ENCODE measurements at places on chromosomes 3 and 15.
A peak's percentile ranks its signal among the peaks of the same experiment; 100 is the strongest.

DNA sequence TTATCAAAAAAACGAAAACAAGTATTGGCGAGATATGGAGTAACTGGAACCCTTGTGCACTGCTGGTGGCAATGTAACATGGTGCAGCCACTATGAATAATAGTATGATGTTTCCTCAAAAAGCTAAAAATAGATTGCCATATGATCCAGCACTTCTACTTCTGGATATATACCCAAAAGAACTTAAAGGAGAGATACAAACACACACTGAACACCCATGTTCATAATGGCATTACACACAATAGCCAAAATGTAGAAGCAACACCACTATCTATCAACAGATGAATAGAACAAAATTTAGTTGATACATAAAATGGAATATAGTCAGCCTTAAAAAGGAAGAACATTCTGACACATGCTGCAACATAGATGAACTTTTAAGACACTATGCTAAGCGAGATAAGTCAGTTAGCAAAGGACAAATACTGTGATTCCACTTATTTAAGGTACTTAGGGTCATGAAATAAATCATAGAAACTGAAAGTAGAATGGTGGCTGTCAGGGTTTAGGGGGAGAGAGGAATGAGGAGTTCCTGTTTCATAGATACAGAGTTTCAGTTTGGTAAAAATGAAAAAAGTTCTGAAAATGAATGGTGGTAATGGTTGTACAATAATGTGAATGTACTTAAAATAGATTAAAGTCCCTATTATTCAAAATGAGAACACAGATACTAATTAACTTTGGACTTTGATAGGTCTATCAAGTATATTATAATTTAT is 59.4 kb upstream of the IMPG2 start:
- no peak for DNase-seq

GRCh38 chr3:169334991-169335390 is 328.5 kb downstream of the MECOM start:
- DNase-seq: no peak

- DNase-seq: no peak
These were observed 171.6 kb upstream of the NR2F2 start for GRCh38 chr15:96158938-96159337.

DNA sequence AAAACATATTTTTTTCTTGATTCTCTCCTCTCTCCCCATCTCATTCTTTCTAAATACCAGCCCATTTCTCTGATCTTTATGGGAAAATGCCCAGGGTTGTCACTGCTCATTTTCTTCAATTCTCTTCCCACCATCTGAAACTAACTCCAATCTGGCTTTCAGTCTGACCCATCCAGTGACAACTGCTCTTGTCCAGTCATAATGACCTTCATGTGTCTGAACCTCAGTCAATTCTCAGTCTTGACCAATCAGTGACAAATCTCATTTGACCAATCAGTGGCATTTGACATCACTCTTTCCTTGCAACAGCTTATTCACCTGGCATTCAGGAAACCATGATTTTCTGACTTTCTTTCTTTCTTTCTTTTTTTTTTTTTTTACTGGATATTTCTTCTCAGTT is 15.1 kb downstream of the VEPH1 start:
- no peak for DNase-seq

DNA sequence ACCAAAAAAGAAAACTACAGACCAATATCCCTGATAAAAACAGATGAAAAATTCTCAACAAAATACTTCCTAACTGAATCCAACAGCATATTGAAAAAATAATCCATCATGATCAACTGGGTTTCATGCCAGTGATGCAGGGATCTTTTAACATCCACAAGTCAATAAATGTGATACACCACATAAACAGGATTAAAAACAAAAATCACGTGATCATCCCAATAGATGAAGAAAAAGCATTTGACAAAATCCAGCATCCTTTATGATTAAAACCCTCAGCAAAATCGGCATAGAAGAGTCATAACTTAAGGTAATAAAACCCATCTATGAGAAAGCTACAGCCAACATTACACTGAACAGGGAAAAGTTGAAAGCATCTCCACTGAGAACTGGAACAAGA is 107.5 kb downstream of the DCLK3 start:
- DNase-seq: no peak

- no peak for DNase-seq
These were observed 3.3 kb downstream of the SRGAP3 start for GRCh38 chr3:9246189-9246588.

DNA sequence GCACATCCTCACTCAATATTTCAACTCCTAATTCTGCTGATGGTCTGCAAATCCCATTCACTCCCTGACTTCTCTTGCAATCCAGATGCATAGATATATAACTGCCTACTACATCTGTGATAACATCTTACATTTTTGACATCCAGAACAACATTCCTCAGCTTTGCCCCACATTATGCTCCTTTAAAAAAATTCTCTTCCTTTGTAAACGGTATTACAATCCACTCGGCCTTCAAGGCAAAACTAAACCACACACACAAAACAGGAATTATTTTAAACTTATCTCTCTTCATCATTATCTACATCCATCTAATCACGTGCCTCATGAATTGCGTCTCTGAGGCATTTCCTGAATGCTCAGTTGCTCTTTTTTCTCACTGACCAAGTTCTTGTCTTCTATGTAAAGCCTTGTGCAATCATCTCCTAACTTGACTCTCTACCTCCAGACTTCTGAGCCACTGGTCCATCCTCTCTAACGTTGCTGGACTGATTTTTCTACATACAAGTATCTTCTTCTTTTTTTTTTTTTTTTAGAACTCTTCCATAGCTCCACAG is 117.0 kb downstream of the SATB1 start:
- DNase-seq: no peak

GRCh38 chr3:108838436-108838835 is 15.8 kb downstream of the TRAT1 start:
- DNase-seq: no peak

- no peak for DNase-seq
These were observed 155.6 kb upstream of the GOLIM4 start for GRCh38 chr3:168251371-168251770.

DNA sequence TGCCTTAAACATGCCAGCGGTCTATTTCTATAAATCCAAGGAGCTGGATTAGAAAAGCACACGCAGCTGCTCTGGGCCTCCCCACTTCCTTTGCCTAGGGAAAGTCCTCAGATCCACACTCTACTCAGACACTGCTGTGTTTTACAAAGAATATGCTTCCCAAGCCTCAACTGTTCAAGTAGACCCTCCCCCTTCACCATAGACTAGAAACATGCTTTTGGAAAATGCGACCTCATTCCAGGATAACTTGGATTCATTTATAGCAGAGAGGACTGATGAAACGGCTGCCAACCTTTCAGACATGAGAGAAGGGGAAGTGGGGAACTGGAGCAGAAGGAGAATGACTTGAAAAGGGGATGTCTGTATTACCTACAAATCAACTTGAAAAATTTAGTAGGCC is 64.0 kb downstream of the P3H2 start:
- no peak for DNase-seq

DNA sequence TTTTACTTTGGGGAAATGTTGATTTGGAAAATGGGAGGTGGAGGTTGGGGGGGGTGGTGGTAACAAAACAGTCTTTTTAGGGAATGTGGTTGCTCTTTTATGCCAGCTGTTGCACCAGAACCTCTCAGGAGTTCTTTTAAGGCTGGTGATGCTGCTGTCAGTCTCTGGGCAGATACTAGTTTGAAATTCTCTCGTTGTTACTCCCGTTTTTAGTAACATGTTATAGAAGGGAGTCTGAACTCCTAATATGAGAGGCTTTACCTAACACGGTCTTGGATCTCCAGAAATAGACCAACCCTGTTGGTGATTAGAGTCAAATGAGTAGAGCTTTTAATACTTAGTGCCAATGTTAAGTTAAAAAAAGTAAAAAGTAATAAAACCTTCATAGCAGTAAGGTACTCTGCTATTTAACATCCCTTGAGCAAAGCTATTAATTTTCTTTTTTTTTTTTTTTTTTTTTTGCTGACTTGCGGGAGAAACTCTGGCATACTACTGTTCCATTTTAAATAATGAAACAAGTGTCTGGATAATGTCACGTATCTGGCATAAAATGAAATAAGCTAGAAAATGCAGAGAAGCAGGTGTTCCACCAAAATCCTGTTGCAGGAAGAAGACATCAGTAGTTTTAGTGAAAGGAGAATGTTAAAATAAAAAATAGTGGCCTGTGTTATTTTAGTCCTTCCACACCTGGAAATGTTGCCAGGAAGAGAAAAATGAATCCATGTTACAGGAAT is 156.7 kb downstream of the CACNA1D start:
- no peak for DNase-seq

DNA sequence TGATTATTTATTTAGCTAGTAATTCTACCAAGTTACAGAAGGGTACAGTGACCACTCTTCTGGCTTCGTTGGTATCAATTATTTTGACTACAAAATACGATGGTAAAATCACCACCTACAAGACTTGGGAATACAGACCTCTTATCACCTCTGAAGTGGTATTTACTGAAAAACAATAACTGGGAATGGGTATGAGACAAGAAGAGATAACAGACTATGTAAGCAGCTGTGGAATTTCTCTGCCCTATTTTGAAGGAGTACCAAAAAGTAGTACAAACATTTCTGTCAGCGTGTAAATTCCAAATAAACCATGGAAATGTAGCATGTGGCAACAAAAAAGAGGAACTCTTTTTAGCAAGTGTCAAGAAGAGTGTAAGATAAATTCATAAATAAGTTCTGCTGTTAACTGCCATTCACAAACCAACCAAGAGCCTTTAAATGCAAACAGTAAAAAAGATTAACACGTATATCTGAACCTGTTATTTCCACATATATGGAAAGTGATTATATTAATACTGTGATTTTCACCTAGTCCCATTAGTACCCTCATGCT is 77.0 kb upstream of the SLC12A8 start:
- no peak for DNase-seq

DNA sequence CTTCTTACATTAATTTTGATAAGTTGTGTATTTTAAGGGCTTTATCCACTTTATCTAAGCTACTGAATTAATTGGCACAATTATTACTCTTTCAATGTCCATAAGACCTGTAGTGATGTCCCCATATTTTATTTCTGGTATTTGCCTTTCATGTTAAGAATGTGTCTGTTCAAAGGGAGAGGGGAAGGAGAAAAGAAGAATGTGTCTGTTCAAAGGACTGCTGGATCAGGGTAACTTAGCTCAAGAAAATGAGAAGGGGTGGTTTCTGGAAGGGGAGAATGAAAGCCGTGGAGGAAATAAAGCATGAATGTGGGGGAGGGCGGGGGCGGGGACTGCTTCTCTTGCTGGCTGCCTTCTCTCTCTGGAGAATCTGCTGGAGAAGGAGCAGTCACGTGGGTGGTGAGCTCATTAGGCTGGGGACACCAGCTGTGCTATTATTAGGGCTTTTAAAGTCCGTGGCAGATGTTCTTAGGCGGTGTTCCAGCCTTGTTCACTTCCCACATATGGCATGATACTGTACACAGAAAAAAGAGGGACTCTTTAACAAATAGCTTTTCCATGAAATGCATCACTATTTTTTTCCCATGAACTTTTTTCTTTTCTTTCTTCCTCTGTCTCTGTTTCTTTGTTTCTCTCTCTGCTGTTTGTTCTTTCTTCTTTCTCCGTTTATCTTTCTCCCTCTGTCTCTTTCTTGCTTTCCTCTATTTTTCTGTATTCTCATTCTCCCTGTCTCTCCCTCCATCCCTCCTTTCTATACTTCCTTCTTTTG is 63.7 kb upstream of the ULK4 start:
- peak; percentile 5 for DNase-seq

- no peak for DNase-seq
These were observed 35.6 kb upstream of the FGF7 start for GRCh38 chr15:49387471-49387870.

GRCh38 chr3:37323494-37323893 is 149.1 kb upstream of the LRRFIP2 start:
- no peak for DNase-seq

GRCh38 chr3:125048282-125048681 is 7.5 kb downstream of the HEG1 start:
- DNase-seq: no peak

DNA sequence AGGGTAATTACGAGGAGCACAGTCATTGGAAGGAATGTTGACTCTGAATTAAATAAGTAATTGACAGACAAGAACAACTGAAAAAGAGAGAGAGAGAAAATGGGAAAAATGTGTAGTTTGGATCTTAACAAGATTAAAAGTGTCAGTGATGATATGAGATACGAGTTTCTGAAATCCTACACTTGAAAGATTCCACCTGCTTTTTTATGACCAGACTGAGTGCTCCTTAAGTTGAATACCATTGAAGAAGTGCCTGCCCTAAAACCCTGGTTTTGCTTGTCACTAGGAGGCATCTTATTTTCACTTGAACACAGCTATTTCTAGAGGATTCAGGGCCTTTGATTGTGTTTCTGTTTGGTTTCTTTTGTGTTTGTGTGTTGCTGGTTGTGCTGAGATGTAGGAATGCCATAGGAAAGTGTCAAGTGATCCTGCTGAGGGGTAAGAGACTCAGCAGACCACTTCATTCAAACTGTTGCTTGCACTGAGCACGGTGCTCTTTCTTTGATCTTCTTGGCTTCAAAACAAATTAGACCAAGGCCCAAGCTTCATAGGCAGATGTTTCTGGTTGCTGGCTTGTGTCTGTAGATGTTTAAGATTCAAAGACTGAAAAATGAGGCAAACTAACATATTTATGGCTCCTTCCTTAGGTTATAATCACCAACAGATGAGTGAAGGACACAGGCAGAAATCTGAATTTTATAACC is 17.2 kb upstream of the ABHD10 start:
- no peak for DNase-seq

GRCh38 chr15:29102911-29103823 is 166.5 kb downstream of the NSMCE3 start:
- DNase-seq: no peak

DNA sequence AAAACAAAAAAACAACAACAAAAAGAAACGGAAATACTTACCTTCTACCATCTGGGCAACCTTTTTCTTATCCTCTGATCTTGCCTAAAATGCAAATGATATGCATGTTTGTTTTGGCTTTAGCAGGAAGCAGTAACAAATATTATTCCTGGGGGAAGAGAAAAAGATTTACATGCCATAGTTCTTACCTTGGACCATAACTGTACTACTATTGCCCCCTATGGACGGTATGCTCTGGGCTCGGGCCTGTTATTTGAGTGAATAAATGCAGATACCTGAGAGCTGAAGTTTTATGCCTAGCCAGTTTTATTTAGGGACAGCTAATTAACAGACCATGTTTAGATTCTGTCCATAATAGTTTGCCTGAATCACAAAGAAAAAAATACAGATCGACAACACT is 12.6 kb upstream of the STARD5 start:
- DNase-seq: peak; percentile 29

DNA sequence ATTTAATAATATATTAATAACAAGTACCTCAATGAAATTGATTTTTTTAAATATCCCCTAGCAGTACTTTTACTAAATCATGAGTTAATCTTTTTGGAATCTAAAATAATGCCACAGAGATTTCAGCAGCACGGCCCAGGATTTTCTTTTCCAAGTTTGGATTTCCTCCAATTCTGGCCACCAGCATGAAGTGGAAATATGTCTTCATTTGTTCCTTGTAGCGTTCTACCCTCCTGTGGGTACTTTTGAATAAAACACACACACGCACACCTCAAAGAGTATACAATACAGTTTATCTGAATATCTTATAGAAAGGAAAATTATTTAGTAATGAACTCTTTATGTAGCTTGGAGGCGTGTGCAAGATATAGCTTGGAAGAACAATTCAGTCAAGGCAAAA is 125.1 kb upstream of the STT3B start:
- no peak for DNase-seq

GRCh38 chr3:149378478-149379309 is 1.2 kb upstream of the TM4SF1 start:
- no peak for DNase-seq

- DNase-seq: no peak
These were observed 17.8 kb downstream of the FLNB start for GRCh38 chr3:58025837-58026569.
